Cardiac fibroblast (primary cell): ENCODE measurements at places on chromosomes 7 and 10.

GRCh38 chr7:5523052-5523711, 99.5 kb upstream of the TNRC18 start:
- peak; percentile 79 for DNase-seq

- no peak for DNase-seq
Observed at GRCh38 chr10:133006806-133007205, 64.4 kb upstream of the CFAP46 start.

GRCh38 chr10:121614613-121615434, 16.6 kb upstream of the FGFR2 start:
- no peak for DNase-seq

DNA sequence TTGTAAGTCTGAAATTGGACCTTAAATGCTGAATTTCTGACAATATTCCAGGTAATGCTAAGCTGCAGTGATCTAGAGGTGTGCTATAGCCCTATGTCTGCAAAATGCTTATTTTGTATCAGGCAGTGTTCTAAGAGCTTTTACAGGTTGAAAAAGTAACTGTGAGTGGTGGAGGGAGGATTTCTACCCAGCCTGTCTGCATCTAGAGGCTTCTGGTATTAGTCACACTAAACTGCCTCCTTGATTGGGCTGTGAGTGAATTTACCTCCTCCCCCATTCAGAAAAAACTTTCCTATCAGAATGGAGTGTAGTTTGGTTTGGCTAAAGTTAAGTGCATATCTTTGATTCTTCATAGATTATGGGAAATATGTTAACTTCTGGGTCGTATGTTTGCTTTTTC, 56.8 kb downstream of the BBS9 start:
- DNase-seq, result peak; percentile 58

DNA sequence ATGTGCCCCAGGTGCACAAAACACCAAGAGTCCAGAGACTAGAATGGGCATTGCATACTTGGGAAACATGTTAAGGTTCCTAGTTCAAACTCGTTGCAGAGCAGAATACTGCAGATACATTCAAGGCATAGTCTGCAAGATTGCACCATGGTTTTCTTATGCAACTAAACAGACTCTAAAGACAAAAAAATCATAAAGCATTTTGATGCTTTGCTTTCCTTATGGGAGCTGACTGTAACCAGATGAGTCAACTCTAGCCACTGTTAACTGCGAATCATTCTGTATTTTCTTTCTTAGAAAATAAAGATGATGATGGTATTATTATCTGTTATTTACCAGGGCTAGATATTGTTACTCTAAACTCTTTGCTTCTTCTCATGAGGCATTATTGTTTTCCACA, 19.7 kb downstream of the TRUB1 start:
- DNase-seq, result peak; percentile 60

- DNase-seq, result no peak
Observed at GRCh38 chr7:111600091-111600490, 37.8 kb upstream of the IMMP2L start.

- peak; percentile 43 for DNase-seq
Observed at GRCh38 chr7:112036071-112036470, 170.1 kb downstream of the DOCK4 start.

GRCh38 chr7:29841926-29842701, 35.8 kb downstream of the WIPF3 start:
- no peak for DNase-seq

DNA sequence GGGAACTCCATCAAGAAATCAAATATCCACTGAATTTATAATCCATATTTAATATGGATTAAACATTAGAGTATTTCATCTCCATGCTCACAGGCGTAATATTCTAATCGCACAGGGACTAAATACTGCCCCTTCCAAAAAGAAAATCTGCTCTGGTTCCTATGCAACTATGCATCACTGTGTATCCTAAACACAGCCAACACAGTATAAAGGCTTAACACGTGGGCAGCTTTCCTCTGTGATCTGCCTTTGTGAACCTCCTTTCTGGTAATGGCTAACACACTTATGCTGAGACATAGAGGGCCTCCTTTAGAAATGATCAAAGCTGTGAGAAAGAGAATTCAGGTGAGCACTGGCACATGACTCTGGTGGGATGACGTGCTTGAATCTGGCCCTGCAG, 110.2 kb downstream of the RAB11FIP2 start:
- no peak for DNase-seq

- DNase-seq, result no peak
Observed at GRCh38 chr7:134419085-134419484, 39.8 kb downstream of the AKR1B1 start.

GRCh38 chr10:47344996-47345870, 2.9 kb upstream of the RBP3 start:
- DNase-seq, result no peak

GRCh38 chr7:151810441-151811232, 66.3 kb downstream of the PRKAG2 start:
- no peak for DNase-seq

DNA sequence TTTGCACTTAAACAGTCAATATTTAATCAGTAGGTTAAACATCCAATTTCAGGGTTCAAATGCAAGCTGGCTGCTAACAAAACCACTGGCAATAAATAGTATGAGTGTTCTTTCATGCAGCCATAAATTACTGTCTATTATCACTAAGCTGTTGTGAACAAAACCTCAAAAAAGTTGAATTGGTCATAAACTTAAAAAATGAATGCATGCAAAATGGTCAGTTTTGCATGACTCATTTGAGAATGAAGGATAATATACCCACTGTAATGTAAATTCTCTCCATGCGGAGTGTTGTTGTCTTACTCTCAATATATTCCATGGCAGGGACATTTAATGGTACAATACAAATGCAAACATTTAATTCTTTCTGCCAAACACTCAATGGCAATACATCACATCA, 226.4 kb downstream of the MAGI2 start:
- no peak for DNase-seq

- DNase-seq, result peak; percentile 56
Observed at GRCh38 chr10:6445671-6446316, 134.3 kb downstream of the PRKCQ start.

GRCh38 chr7:106231856-106232490, 52.8 kb downstream of the NAMPT start:
- DNase-seq, result no peak

DNA sequence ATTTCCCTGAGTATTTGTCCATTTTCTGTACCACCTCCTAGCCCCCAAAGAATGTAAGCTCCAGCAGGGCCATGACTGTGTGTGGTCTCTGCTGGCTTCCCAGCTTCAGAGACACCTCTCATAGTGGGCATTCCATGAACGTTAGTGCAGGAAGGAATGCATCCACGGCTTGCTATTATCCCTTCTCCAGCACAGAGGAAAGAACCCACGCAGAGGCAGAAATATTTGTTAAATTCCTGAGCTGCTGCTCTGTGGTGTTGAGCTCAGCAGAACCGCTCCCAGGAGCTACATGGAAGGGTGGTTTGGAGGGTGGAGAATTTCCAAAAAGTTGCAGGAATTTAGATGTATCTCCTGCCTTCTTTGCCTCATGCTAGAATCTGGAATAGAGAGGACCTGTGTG, 275.2 kb downstream of the POU6F2 start:
- no peak for DNase-seq

DNA sequence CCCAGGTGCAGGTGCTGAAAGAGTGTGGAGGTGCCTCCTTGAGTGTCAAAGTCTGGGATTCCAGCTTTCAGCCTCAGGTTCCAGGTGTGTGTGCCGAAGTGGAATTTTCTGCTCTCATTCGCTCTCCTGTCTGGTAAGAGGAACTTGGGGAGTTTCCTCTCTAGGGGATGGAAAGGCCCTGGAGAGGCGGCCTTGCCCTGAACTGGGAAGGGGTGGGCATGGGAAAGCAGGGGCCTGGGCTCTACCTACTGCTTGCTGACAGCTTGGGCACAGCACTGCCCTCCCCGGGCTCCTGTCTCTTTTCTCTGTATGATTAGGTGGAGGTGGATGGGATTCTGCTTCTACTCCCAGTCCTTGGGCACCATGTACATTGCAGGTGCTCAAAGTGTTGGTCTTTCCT, 192.8 kb downstream of the ZNF716 start:
- DNase-seq, result no peak

DNA sequence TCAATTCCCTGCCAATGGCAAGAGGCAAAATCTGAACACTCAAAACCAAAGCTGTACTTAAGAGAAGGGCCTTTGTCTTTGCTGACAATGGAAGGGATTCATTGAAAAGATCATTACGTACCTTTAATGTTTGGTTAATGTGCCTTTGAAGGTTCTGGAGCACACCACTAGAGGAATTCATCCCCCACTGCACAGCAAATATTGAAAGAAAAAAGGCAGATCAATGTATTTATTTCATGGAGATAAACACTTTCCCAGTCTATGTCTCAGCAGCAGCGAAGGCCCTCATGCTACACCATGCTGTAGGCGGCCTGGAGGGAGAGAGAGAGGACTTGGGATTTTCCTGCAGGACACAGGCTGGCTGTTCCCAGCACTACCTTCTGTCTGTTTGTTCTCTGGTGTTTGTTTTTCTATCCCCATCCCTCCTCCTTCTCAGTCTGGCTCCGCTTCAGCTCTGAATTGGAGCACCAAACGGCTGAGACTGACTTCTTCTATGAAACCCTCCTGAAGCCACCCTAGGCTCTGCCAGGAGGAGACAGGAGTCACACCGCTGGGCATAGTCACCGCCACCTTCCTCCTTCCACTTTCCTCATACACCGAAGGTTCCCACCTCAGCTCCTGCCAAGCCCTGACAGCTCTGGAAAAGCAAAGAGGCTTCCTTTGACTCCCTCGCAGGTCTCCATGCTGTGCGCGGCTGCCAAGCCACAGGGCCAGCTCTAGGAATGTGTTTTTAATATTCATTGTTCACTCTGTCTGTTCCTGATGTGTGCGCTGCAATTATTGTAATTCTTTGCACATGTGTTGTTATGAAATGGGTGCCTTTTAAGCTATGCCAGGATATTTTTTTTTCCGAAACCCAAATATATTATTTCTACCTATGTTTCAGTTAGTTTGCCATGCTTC, 301.5 kb downstream of the FZD1 start:
- DNase-seq, result no peak

DNA sequence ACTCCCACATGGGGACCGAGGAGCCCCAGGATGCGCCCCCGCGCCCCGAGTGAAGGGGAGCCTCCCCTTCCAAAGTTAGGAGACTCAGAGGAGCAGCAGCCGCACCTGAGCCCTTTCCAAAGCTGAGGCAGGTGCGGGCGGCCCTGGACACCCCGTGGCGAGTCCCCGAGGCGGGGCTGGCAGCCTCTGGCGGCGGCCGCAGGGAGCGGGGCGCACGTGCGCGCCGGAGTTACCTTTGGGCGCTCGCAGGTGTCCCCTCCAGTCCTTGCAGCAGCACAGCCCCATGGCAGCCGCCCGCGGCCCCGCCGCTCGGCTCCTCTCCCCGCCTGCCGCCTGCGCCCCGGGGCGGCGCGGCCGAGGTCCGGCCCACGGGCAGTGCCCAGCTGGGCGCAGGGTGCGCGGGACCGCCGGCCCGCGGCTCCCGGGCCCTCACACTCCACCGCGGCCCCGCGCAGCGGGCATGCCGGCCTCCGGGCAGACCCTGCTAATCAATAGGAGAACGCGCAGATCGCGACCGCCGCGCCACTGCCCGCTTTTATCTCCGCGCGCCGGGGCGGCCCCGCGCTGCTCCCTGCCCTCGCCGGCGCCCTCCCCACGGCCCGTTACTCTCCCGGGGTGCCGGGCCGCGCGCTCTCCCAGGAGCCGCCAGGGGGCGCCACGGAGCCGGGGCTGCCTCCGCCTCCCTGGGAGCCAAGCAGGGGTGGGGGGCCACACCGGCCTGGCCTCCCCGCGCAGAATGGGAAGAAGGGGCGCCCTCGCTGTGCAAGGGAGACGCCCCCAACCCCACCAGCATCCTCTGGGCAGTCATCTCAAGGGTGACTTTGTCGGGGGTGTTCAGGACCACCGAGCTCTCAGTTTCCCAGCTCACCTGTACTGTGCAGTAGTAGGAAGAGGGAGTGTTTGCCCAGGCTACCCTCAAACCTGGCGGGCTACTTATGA, 80.8 kb downstream of the ARHGAP22 start:
- peak; percentile 31 for DNase-seq

DNA sequence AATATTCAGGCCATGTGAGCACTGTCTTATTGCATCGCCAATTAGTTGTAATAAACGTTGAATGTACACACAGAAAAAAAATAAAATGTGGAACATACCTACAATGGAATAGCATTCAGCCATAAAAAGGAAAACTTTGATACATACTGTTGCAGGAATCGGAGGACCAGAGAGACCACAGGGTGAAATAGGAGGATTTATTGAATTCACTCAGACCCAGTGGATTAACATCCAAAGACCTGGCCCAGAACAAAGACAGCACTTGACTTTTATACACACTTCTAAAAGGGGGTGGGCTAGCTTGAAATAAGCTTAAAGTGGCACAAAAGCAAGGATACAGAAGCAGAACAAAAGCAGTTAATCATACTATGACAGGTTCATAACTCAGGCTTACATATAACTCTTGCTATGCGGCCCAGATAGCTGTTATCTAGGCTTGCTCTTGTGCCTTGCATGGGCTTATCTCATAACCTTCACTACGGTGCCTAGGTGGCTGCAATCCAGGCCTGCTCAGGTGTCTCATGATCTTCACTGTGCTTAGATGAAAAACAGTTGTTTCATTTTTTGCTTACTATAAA, 292.2 kb upstream of the TAC1 start:
- no peak for DNase-seq

- peak; percentile 27 for DNase-seq
Observed at GRCh38 chr10:73094986-73095480, 1.6 kb downstream of the P4HA1 start.

GRCh38 chr7:106354822-106355221, 70.0 kb upstream of the NAMPT start:
- no peak for DNase-seq

GRCh38 chr10:26787362-26787761, 73.4 kb downstream of the ABI1 start:
- no peak for DNase-seq
